ENCODE measurements at places on chromosomes 4 and X.

DNA sequence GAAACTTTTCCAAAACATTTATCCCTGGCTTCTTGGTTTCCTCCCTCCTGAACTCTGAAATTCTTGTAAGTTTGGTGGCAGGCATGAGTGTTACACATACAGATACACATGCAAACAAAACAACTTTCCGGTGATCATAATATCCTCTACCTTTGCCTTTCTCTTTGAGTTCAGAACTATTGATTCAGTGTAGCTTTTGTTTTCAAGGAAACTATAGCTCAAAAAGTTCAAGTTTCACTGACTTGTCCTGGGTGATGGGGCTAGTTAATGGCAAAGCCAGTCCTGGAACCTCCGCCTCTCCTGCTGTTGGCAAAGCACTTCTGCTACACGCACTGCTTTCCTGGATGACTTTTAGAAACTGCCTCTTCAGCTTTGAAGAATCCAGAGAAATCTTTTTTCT lies 177.3 kb upstream of the FAT1 start:
- DNase-seq, result no peak

- no peak for DNase-seq
Measured at GRCh38 chr4:66906314-66906713, 639.0 kb downstream of the CENPC start.

DNA sequence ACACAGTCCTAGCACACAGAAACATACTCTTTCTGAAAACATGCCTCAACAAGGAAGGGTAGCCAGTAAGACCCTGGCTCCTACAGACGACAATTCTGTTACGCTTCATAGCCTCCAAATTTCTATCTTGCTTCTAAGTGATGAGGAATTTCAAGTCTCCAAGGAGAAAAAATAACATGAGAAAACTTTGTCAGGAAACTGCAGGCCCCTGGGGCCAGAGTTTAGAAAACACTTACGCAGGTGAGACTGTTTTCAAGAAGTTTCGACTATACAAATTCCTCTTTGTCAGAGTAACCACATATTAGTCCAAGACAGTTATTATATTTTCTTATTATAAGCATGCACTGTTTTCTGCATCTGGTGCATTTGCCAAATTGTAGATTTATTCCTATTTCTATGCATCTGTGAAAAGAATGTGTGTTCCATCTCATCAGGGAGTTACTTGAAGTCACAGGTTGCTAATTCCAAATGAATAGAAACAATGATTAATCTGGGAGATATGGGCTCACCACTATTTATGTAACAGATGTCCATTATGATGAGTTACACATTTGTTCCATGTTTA lies 30.3 kb upstream of the HCCS start:
- DNase-seq, result no peak

GRCh38 chr4:89306486-89307177 lies 968 bp downstream of the GPRIN3 start:
- no peak for DNase-seq

- no peak for DNase-seq
Measured at GRCh38 chr4:172546782-172547181, 621.8 kb upstream of the GALNT7 start.

DNA sequence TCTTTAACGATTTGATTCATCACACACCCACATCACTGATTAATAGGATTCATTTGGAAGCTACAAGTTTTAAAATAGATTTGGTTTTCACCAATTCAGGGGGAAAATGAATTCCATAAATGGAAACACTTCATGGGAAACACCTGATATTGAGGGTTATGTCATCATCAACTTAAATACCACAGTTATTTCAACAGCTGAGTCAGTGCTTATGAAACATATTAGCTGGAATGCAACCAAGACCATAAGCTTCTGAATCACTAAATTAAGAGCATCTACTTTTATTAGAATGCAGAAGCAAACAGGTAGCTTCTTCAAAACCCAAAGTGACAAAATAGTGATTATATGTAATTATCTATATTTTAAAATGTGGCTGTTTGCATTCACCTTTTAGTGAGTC lies 207.8 kb upstream of the DCAF8L1 start:
- no peak for DNase-seq

GRCh38 chr4:184052616-184053015 lies 147.5 kb downstream of the STOX2 start:
- no peak for DNase-seq

DNA sequence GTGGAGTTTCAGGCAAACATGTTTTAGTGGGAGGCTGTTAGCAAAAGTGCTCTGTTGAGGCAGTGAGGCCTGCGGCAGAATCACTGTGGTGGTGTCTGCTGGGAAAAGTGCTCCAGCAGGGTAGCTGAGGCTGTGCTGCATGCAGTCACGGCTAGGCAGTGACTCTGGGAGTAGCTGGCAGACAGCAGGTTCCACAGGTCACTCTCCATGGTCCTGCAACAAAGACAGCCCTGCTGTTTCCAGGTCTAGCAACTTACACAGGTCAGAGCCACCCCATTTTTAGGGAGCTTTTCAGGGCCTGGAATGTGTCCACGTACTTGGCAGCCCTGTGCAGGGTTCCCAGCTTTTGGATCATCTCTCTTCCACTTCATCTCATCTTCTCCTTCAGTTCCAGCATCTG lies 184.3 kb downstream of the NAA11 start:
- DNase-seq, result no peak

DNA sequence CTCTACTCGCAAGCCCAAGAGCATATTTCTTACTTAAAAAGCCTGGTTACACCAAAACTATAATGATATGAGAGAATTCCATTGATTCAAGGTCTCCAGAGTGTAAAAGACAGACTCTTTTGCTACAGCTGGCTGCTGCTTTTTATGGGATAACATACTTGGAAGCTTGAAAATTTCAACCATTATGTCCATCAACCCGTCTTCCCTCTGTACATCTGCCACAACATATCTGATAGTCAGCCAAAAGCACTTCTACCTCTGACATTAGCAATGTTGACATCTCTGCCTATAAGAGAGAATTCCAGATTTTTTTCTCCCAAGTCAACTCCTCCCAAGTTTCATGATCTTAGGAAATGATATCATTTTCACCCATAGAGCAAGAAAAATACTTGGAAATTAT lies 54.4 kb upstream of the IQCM start:
- DNase-seq, result no peak

DNA sequence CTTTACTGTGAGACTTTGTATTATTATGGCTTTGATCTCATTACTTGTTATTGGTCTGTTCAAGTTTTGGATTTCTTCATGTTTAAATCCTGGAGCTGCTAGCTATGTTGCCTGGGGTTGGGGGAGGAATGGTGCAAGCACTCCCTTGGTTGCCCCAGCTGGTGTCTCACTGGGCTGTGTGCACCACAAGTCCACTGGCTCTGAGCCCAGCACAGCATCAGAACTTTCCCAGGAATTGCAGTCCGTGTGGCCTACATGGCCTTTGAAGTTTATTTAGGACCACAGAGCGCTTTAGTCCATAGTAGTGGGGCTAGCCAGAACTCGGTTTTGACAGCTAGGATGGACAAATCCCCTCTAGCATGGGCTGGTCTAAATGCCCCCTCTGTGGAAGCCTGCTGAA lies 278.8 kb upstream of the RPS6KA3 start:
- no peak for DNase-seq

DNA sequence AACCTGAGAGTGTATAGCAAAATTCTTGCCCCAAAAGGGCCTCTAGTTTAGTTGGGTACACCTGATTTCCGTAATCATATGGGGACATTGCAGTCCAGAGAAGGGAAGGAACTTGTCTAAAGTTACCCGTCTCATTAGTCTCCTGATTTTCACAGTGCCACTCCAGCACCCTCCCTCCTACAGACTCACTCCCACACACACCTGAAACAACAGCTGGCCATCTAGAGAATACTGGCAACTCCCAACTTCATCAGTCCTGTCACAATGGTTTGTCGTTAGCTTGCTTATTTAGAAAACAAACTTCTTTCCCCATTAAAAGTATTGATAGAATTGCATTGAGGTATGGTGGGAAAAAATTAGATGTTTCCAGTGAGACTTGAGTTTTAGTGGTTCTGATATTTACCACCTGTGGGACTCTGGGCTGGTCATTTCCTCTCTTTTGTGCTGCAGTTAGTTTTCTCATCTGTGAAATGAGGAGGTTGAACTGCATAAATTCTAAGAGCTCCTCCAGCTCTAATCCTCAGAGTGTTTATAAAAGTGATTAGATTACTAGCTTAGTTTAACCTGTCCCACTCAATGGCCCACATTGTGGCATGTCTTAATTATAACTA lies 1.7 kb downstream of the IL13RA1 start:
- DNase-seq, result no peak

GRCh38 chrX:12239356-12240082 lies 101.2 kb downstream of the FRMPD4 start:
- DNase-seq, result no peak

Measured in coronary artery (tissue), 2 donors.